ENCODE measurements at places on chromosomes 5 and 9. TPM values are rescaled to one million over a fixed set of nuclear protein-coding genes. Genes with fewer than 3 reads are reported as not detected.

DNA sequence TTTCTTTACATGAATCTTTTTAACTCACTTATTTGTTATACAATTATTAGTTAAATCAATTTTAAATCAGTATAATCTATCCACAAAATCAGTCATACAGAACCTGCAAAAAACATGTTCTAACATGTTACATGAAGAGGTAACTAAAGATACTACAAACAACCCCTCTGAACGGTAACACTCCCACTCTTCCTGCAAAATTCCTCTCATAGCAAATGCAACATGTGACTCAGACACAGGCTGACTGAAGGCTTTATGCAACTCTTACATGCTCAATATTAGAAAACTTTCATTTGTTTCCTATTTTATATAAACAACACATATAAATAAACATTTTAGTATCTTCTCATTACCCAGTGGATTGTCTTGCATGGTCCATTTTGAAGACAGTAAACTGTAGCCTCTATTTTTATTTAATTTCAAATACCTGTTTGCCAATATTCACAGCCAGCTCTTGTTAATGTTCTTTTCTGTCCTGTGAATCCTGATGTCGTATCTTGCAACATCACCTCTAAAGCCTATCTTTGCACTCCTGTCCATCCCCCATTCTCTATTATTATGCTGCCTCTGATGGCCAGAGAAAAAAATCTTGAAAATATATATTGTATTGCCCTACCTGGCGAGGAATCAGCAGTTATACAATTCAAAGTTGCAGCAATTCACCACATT, 100.5 kb upstream of the CCDC152 start:
- no peak for DNase-seq

DNA sequence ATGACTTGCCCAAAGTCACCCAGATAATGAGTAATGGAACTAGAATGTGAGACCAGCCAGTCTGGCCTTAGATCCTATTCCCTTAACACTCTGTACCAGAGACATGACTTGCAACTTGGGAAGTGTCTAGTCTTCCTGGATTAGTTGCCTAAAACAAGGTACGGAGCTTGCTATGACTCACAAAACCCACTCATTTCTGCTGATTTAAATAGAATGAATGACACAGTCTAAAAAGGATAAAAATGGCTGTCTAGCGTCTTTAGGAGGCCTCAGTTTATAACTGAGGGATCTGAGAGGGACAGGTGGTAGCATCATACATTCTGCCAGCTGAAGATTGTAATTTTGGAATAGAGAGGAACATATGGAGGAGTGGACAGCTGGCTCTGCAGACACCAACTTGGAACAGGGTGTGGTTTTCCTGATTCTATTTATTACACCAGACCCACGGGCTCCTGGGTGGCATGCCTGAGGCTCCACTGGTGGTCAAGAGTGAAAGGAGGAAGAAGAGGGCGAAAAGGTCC, 62.7 kb downstream of the ABLIM3 start:
- no peak for DNase-seq

- no peak for DNase-seq
Measured at GRCh38 chr5:78629624-78630023, 18.9 kb downstream of the LHFPL2 start.

The ARL14EPL gene
- not detected for total RNA-seq

DNA sequence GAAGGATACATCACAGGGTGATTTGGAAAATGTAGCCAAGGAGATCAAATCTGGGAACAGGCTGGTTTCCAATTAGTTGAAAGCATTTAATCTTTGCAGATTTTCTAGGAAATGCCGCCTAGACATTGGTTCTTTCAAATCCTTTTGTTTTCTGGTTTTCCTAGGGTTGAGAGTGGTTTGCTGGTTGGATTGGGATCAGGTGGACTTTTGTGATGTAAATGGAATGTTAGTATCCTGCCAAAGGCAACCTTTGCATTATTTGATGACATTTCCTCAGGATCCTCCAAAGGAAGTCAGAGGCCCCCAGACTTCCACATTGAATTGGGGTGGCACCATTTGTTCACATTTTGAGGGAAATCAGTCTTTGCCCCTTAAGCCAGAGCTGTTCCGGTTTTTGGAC, 245.5 kb upstream of the RPS23 start:
- no peak for DNase-seq

DNA sequence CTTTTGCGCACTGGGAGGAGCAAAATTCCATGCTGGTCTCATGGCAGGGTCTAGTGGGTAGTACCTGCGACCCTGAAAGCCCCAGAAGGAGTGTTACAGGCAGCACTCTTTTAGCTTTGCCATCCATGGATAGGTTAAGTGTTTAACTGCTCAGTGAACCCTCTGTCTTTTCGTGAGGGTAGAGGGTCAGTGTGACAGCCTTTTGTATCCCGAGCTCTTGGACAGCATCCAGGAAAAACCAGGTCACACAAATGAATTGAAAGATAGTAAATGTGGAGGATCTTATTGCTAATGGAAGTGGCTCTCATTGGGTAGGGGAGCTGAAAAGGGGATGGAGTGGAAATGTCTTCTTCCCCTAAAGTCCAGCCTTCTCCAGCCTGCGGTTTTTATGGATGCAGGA, 57.8 kb upstream of the CCDC112 start:
- DNase-seq = no peak

- no peak for DNase-seq
Measured at GRCh38 chr5:143893638-143894037, 81.7 kb downstream of the HMHB1 start.

- no peak for DNase-seq
Measured at GRCh38 chr9:120191141-120191540, 388.8 kb downstream of the CDK5RAP2 start.

DNA sequence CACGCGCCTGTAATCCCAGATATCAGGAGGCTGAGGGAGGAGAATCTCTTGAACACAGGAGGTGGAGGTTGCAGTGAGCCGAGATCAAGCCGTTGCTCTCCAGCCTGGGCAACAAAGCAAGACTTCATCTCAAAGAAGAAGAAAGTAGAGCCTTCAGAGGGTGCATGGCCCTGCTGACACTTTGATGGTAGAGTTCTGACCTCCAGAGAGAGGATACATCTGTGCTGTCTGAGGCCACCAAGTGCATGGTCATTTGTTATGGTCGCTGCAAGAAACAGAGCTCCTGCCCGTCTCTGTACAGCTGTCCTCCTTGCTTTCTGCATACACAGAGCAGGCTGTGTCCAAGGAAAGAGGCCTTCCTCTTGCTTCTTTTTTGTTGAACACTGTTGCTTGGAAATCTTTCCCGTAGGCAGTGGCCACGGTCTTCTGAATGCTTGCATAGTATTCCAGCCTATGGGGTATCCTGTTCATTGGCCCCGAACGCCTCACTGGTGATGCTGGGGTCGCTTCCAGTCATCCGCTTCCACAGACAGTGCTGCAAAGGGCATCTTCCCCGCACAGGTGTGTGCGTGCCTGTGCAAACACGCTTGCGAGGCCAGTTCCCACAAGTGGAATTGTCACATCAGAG, 36.8 kb upstream of the UNC5A start:
- DNase-seq = no peak

DNA sequence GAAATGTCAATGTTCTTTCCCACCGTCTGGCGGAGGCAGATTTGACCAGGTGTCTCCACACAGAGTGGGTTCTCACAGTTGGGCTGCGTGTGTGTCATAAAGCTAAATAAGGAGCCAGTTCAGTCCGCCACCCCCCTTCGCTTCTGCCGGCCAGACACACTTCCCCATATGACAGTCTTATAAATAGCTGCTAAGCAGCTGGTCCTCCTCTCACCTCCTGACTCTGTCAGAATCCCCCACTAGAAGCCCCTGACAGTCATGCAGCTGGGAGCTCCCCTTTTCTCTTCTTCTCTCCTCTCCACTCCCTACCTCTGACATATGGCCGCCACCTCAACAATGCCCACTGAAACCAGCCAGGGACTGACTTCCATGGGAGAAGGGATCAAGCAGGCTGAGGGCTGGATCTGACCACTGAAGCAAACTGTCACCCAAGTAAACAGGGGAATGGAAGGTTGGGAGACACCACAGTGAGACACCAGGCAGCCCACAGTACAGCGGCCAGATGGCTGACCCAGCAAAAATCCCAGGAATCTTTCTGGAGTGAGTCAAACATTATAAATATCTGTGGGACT, 141.9 kb upstream of the EFNA5 start:
- DNase-seq = no peak

DNA sequence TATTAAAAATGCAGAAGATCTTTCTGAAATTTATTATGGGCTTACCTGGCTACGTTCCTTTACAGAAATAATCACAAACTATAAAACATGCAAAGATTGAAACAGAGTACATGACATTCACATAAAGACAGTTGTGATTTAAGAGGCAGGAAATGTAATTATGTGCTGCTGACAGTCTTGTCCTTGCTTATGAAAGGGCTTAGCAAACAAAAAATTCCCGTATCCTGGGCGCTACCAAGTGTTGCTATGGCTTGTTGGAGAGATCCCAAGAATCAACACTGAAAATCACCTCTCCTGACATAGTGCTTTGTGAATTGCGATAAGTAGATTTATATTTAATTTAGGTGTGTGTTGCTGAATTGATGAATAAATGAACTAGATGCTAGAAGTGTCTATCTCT, 352.5 kb upstream of the C9orf72 start:
- DNase-seq = no peak

GRCh38 chr5:91257301-91257700, 125.8 kb downstream of the ARRDC3 start:
- DNase-seq = no peak

DNA sequence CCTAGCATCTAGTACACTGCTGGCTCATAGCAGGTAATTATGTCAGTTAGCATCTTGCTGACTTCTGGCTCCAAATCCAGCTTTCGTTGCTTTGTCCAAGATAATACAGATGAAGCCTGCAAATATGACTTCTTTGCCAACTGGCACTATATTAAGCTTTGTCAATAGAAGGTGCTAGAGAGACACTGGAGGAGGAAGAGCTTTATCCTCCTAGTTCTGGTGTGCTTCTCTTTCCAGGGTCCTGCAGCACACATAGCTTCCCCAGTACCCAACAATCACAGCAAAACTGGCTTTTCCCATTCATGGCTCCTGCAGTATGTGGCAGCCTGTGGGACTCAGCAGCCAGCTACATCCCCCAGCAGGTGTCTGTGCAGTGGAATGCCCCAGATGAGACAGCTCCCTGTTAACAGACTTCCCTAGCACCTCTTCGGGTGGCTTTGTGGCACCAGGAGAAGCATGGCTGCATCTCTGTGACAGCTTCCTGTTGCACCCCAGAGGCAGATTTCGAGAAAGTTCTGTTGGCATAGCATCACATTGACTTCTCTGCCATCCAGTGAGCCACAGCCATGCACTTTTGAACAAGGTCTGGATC, 147.8 kb downstream of the OXCT1 start:
- DNase-seq = no peak

GRCh38 chr9:2771661-2772060, 54.4 kb downstream of the KCNV2 start:
- no peak for DNase-seq

The TRPM6 gene
- total RNA-seq = not detected

- no peak for DNase-seq
Measured at GRCh38 chr9:118414676-118415075, 710.5 kb downstream of the TLR4 start.

- DNase-seq = peak; percentile 70
Measured at GRCh38 chr9:98108531-98109031, 10.4 kb downstream of the TRIM14 start.

- no peak for DNase-seq
Measured at GRCh38 chr9:128214571-128215490, 11.7 kb downstream of the DNM1 start.

DNA sequence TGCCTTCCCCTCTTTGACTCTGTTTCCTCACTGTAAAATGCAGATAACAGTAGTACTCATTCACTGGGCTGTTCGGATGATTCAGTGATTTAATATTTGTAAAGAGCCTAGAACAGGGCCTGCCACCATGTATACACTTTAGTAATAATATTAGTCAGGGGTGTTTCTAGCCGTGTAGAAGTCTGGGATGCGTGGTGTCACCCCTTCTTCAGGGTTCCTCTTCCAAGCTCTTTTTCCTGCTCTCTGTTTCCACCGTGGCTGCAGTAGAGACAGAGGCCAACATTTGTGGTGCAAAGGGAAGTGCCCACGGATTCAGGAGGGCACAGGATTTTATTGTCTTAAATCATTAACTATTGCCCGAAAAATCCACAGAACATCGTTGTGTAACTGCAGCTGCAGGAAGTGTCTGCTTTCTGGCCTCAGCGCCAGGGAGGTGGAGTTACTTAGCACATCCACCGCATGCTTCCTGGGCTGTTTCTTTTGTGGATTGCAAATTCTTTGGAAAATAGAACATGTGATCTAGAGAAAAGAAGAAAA, 61.7 kb downstream of the TRIO start:
- no peak for DNase-seq

The ZBED3 gene
- 2.0 TPM for total RNA-seq

GRCh38 chr5:34522599-34523386, 133.3 kb upstream of the RAI14 start:
- DNase-seq = peak; percentile 70

DNA sequence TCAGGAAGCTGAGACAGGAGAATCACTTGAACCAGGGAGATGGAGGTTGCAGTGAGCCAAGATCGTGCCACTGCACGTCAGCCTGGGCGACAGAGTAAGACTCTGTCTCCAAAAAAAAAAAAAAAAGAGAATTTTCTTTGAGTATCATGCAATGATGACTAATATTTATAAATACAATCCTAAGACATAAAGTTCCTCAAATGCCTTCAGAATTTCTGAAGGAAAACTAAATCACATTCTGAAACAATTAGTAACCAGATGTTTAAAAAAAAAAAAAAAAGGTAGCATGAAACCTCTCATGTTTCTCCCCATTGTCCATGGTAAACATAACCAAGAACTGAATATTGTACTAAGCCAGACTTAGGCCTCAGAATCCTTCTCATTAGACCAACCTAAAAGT, 23.1 kb downstream of the MLLT3 start:
- no peak for DNase-seq

DNA sequence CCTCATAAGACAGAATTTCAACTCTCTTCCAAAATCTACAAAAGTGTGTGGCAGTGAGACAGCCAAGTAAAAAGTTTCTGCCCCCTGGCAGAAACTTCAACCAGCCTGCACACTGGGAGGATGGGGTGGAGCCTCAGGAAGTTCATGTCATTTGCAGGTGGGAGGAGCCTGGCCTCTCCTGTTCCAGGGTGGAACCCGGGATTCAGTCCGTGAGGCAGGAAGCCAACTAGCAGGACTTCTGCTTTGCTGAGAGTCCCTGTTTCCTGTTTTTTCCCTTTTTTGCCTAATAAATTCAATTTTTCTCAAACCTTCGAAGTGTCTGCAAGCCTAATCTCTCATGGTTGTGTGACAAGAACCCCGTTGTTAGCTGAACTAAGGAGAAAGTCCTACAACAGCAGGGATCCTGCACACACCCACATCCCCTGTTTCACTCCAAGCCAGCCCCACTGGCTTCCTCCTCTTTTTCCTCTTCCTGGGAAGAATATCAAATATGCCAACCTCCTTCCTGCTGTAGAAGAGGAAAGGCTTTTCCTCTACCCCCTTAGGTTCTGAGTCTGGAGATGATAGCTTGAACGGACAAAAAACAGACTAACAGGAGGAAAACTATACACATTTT, 69.3 kb downstream of the ALDH7A1 start:
- DNase-seq = no peak

GRCh38 chr5:55319491-55319890, 11.7 kb downstream of the MTREX start:
- no peak for DNase-seq

All from activated CD8-positive, alpha-beta T cell treated with anti-CD3 and anti-CD28 coated beads, Interleukin-2, amount 10 ng/mL, durations not matched to agents 7 days and 5 days (primary cell).